ENCODE measurements at places on chromosomes 11 and 22. TPM values are rescaled to one million over a fixed set of nuclear protein-coding genes. Genes with fewer than 3 reads are reported as not detected.

EMID1 gene
- total RNA-seq: 0.28 TPM

CLCF1 gene
- total RNA-seq: 46.1 TPM

APOL6 gene
- 2.3 TPM for total RNA-seq

GAL gene
- total RNA-seq: 17.5 TPM

MMP1 gene
- 0.87 TPM for total RNA-seq

MFRP gene
- not detected for total RNA-seq

FGF4 gene
- not detected for total RNA-seq

DERL3 gene
- 0.43 TPM for total RNA-seq

Measured in A549 treated with DMSO at 1 μM for 4 hours (cell line).